ENCODE measurements at places on chromosomes 11 and 22.

DNA sequence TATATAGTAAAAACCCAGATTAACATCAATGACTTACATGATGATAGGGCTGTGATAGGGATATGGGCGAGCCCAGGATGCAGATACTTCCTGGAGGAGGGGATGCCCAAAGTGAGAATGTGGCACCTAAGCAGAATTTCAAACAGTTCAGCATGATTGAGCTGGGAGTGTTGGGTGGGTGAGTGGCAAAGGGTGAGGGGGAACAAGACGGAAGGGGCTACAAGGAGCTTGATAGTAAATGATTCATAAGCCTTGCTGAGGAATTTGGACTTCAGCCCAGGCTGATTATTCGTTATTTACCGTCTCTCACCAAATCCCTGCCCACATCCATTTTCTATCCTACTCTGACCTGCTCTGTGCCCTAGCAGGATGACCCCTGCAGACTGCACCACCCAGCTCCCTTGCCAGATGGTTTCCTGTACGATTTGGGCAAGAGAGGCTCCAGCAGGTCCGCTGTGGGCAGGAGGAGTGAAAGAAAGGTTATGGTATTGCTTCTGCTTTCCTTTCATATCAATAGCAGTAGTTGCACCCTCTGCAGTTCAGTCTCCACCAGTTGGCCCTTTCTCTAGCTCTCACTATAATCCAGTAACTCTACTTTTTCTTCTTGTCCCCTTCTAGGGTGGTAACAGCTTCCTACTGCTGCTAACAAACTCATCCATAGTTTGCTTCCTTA lies 30.3 kb upstream of the SIK2 start:
- DNase-seq = no peak

DNA sequence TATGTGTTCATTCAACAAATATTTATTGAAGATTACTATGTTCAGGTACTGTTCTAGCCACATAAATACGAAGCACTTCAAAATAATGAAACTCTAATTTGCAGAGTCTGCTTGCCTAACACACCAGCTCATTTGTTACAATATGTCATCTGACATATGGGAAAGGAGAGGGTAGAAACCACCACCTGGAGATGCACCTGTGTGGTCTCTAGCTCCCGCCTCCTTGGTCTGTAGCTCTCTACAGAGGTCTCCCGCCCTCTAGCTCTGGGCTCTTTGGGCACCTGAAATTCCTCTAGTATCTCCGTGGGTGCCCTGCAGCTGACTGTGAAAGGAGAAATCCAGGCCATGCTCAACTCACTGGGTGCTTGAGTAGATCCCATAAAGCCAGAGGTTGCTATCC lies 51.4 kb upstream of the DBX1 start:
- DNase-seq = no peak

GRCh38 chr11:61571337-61571736 lies 9.5 kb downstream of the SYT7 start:
- DNase-seq = no peak

DNA sequence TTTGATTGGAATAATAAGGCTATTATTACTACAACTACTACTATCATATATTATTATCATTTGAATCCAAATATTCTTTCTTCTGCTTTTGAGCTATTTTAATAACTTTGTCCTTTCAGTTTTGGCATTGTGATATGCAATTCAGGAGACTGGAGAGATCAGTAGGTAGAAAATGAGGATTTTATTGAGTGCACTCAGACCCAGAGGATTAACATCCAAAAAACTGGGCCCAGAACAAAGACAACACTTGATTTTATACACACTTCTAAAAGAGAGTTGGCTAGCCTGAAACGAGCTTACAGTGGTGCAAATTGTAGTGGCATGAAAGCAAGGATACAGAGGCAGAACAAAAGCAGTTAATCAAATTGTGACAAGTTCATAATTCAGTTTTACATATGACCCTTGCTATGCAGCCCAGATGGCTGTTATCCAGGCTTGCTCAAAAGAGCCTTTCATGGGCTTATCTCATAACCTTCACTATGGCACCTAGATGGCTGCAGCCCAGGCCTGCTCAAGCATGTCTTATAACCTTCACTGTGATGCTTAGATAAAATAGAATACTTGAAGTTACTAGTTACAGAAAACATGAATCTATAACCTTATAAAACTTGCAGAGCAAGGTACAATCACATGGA lies 796.3 kb upstream of the RAG2 start:
- DNase-seq = no peak

GRCh38 chr11:118238929-118239328 lies 13.2 kb downstream of the MPZL3 start:
- DNase-seq = no peak

DNA sequence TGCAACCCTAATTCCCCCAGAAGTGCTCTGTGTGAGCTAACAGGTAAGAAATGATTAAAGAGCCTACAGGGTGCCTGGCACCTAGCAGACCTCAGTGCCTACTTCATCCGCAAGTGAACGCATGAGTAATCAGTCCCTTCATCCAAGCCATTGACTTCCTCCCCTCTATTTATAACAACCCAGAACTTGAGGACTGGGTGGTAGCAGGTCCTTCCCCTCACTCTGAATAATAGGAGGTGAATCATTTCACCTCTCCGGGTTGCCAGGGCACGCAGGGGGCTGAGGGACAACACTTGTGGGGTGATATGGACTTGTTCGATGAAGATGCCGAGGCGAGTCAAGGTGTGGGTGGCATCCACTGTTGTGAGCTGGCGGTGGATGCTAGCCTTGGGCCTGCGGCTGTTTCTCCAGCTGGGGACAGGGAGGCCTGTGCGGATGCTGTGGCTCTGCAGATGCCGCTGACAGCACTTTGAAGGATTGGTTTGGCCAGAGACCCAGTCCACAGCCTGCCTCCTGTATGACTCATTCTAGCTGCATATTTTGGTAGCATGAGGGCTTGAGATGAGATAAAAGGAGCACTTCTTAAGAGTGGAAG lies 11.7 kb upstream of the SORL1-AS1 start:
- DNase-seq = peak; percentile 46

GRCh38 chr11:27218421-27219038 lies 144.5 kb downstream of the CCDC34 start:
- no peak for DNase-seq

- DNase-seq = no peak
Observed at GRCh38 chr22:45470871-45471270, 31.8 kb upstream of the FBLN1 start.

DNA sequence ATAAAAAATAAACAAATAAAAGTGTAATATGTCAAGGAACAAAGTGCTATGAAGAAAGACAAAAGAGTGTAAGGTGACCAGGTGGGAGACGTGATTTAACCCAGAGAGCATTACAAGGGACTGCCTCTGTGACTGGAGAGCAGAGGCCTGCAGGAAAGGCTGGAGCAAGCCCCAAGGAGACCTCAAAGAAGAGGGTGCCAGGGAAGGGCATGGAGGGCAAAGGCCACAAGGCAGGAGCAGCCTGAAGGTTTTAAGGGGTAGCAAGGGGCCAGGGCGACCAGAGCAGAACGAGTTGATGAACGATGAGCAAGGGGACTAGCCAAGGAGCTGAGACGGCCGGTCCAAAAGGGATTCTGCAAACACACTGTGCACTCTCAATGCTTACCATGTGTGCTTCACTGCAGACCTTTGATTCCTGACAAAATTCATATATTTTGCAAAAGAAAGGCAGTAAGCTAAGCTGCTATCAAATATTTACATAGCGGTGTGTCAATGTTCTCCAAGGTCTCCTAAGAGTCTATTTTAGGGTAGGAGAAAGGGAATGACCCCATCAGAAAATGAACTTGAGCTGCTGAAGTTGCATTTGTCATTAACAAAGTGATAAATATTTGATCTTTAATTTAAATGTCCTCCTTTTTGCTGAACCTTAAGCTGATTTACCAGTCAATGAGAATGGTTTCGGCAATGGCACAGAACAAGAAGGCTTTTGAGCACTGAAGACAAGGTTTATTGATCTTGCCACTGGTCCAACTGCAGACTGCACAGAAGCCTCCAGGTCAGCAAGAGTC lies 50.5 kb downstream of the SMCO4 start:
- no peak for DNase-seq

- DNase-seq = no peak
Observed at GRCh38 chr22:35018995-35019394, 47.0 kb upstream of the ISX start.

DNA sequence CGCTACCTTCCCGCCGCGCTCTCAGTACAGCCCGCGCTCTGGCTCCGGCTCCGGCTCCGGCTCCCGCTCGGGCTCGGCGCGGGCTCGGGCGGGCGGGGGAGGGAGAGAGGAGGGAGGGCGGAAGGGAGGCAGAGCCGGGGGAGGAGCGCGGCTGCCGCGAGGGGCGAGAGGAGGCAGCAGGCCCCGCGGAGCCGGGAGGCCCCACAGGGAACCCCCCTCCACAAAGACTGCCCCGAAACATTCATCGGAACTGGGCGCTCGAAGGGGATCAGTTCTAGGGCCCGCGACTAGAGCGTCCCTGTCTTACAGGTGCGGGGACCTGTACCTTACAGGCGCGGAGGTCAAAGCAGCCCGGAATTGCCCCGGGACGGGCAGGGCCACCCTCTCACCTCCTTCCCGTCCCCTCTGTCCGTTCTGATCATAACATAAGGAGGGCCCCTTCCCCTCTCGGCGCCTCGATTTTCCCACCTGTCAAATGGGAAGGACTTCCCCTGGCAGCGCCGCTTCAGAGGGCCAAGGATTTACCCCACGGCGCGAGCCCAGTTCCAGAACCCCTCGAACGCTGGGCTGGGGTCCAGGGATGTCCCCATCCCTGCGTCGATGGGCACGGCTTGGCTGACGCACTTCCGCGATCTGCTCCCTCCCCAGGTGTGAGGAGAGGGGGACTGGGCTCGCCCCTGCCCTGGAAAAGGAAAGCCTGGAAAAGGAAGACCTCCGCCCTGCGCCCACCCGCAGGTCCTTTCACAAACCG lies at the start of gene SHISA8:
Gene SHISA8 (minus strand): TSS at position 40 of the 751 bp plus-strand sequence. CDS start 407 bp downstream, outside the sequence.
- no peak for DNase-seq

DNA sequence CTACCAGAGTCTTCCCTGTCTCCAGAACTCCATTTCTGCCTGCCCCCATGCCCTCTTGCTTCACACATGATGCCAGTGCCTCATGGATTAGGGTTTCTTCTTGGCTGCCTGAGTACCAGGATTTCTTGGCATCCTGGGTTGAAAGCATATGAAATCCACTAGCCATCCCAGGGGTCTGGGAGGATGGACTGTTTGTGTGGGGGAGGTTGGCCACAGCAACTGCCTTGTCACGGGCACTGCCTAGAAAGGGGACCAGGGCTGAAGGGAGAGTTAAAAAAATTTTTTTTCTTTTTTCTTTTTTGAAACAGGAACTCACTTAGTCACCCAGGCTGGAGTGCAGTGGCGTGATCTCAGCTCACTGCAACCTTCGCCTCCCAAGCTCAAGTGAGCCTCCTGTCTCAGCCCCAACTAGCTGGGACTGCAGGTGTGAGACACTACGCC lies 4.2 kb downstream of the USP35 start:
- DNase-seq = no peak

DNA sequence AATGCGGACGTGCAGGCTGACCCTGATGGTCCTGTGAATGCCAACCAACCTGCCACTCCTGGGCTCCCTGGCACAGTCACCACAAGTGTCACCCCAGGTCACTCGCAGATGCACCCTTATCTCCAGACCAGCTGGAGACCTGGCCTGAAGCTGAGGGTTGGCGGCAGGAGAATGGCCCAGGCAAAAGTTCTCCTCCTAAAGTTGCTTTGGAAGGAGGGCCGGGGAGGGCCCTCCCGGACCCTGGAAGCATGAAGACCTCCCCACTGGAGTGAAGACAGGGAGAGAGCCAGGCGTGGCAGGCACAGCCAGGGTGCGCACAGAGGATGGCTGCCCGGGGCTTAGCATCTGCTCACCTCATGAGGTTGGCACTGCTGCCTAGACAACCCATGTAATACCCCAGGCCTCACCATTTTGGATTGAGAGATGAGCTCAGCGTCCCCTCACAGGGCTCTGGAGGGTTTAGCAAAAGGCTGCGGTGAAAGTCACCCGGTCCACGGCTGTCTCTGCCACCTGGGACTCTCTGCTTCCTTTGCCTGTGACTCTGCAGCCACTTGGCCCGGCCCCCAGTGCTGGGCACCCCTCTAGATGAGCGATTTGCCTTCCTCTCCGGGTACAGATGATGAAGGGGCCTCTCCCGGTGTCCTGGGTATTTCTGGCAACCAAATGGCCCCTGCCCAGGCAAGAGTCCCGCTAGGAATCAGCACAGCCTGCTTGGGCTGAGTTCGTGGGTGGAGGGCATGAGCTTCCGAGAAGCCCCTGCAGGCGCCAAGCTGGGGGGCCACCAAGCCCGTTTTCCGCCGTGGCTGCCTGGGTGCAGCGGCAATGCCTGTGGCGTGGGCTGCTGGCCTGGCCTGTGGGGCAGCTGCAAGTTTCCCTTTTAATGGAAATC lies 48.3 kb upstream of the SEPTIN5 start:
- no peak for DNase-seq

- no peak for DNase-seq
Observed at GRCh38 chr11:65180877-65181568, 705 bp upstream of the CAPN1 start.

GRCh38 chr11:11569936-11570491 lies 51.8 kb downstream of the GALNT18 start:
- DNase-seq = no peak

DNA sequence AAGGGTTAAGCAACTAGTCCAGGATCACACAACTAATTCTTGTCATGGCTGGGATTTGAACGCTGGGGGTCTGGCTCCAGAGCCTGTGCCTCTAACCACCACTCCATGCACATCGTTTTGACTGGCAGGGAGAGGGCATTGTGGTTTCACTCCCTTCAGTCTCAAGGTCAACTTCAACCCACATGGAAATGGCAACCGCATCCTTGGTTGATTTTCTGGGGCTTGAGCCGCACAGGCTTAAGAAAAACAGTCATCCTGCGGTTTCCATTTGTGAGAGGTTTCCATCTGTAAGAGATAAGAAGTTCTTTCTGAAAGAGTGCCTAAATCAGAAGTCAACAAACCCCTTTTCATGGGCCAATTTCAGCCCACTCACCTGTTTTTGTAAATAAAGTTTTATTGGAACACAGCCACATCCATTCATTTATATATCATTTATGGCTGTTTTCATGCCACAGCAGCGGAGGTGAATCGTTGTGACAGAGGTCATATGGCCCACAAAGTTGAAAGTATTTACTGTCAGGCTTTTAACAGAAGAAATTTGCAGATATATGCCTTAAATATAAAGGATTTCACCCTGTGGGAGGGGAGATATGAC lies 65.7 kb downstream of the SGSM1 start:
- DNase-seq = no peak

- no peak for DNase-seq
Observed at GRCh38 chr11:58640386-58641023, 18.0 kb downstream of the CNTF start.

- DNase-seq = no peak
Observed at GRCh38 chr11:78429660-78430059, 12.0 kb upstream of the GAB2 start.

Measured in stimulated activated CD8-positive, alpha-beta memory T cell treated with anti-CD3 and anti-CD28 coated beads, Interleukin-7, amount 100 ng/mL, for 1 hour (primary cell).